ENCODE measurements at places on chromosomes 7 and 10.

- no peak for DNase-seq
Measured at GRCh38 chr10:93821051-93821772, 63.5 kb downstream of the LGI1 start.

DNA sequence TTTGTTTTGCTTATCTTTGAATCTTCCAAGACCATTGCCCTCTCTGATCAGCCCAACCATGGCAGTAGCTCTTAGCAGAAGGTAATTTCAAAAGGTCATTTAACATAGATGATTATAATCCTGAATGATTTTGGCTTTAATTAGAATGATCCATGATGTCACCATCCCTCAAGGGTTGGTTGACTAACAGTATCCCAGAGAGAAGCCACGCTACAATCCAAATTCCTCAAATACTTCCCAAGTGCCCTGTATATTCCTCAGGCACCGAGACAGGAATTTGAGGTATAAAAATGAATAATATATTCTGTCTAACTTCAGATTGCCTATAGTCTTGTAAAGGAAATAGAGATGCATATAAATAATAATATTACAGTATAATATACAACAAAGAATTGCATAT, 42.1 kb upstream of the TMEM196 start:
- DNase-seq = no peak

DNA sequence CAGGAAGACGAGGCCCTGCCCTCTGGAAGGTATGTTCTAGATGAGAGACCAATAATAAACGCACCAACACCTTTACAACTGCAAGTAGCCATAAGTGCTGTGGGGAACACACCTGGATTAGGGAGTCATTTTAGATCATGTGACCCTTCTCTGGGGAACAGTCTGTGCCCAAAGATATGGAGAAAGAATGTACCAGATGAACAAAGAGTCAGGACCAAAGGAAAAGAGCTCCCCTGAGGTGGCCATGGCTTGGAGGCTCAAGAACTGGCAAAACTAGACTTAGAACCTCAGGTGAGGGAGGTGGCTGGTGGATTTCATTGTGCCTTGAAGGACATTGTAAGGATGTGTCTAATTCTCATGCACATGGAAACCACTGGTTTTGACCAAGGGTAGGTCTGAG, 10.3 kb upstream of the EN2 start:
- DNase-seq = no peak

GRCh38 chr7:98211676-98212531, 665 bp downstream of the BHLHA15 start:
- no peak for DNase-seq

- DNase-seq = no peak
Measured at GRCh38 chr10:116164291-116164690, 108.7 kb downstream of the GFRA1 start.

GRCh38 chr7:158596309-158596708, 8.7 kb upstream of the PTPRN2 start:
- DNase-seq = no peak

GRCh38 chr10:93364966-93365365, 117.2 kb downstream of the MYOF start:
- DNase-seq = no peak

DNA sequence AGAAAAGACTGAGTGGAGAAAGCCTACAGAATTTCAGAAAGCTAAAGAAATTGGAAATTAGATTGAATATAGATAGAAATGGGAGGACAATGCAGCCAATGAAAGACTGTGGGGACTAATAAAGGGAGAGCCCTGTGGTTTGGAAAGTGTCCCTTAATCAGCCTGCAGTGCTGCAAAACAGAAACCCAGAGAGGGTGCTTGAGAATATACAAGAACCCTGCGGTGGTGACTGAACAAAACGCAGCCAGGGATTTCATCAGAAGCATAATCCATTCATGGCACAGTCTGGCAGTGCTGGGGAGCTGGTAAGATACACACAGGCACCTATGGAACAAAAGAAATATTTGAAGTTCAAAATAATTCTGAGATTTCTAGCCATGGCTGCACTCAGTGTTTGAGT, 19.1 kb downstream of the CEP41 start:
- no peak for DNase-seq

DNA sequence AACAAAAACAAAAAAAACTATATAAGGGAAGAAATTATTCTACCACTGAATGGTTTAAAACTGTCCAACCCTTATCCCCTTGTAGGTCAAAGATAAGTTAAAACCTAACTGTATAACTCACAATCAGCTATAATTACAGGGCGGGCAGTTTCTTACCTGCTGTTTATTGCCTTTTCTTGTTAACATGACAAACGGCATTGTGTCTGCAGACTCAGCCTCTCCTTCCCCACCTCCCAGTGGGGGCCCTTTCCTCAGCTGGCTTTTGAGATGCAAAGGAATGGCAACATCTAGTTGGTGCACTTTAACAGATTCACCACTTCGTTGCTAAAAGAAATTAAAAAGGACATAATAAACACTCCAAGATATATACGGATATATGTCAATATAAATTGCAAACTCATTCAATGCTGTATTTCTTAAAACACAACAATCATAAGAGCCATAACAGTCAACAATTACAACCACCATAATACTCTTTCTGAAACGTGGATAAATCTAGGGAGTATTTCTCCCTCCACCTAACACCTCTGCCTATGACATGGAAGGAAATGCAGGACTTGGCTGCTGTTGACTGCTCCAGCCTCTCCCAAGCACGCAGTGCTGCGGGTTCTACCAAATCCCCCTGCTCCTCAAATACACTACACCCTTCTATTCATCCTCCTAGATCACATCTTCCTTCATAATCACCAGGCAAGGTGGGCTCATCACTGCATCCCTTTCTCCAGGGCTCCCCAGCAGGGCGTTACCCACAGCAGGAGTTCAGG, 106.0 kb downstream of the UPF2 start:
- no peak for DNase-seq

DNA sequence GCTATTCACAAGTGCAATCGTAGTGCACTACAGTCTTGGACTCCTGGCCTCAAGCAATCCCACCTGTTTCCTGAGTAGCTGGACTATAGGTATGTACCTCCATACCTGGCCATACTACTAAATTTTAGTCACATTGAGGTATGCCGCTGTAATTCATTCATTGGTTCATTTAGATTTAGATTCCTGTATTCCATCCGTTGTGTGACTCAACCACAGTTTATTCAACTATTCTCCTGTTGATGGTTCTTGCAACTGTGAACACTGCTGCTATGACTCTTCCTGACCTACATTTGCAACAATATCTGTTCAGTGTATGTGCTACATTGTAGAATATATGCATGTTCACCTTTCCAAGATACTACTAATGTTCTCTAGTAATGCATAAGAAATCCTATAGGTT, 8.0 kb upstream of the ZCCHC24 start:
- no peak for DNase-seq

GRCh38 chr7:34497153-34497777, 160.8 kb upstream of the NPSR1 start:
- no peak for DNase-seq

DNA sequence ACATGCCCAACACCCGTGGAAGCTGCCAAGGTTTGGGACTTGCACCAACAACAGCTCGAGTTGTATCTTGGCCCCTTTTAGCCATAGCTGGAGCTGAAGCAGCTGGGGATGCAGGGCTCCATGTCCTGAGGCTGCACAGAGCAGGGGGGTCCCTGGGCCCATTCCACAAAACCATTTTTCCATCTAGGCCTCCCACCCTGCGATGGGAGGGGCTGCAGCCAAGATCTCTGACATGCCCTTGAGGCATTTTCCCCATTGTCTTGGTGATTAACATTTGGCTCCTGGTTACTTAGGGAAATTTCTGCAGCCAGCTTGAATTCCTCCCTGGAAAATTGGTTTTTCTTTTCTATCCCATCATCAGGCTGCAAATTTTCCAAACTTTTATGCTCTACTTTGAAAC, 637.8 kb upstream of the VSTM2A start:
- no peak for DNase-seq

DNA sequence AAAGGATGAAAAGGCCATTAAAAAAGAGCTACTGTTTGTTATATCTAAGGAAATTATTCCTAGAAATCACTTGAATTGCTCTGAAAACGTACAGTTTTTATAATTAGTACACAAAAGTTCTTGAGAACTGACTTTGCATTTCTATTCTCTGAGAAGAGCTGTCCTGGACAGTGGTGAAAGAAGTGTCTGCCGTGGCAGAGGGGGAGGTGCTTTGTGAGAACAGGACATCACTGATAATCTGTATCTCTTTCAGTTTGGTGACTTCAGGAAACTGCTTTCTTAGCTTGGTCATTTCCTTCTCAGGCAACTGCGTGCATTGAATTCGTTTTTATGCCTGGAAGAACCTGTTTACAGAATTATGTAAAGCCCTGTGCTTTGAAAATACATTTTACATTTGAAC, 52.1 kb downstream of the POLL start:
- DNase-seq = no peak

GRCh38 chr10:98528166-98528804, 81.5 kb upstream of the HPS1 start:
- DNase-seq = peak; percentile 10

GRCh38 chr7:144019457-144019856, 19.3 kb downstream of the OR6B1 start:
- DNase-seq = no peak

GRCh38 chr7:120831260-120831659, 26.7 kb downstream of the TSPAN12 start:
- no peak for DNase-seq

GRCh38 chr10:73838827-73839226, 27.4 kb upstream of the NDST2 start:
- DNase-seq = no peak

DNA sequence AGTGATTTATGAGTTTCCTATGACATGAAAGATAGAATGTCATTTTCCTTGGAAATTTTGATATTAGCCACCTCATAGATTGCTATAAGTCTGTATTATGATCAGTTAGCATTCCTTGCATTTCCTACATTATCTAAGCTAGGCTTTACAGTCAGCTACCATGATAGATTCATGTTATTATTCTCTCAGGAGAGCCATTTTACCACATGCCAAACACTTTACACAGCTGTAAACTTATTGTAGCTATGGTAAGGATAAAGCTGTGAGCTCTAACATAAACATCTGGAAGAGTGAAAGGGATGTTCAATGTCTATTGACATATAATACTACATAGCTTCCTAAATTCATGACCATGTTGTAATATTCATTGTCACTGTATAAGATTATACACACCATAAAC, 608.0 kb downstream of the PHTF2 start:
- no peak for DNase-seq

DNA sequence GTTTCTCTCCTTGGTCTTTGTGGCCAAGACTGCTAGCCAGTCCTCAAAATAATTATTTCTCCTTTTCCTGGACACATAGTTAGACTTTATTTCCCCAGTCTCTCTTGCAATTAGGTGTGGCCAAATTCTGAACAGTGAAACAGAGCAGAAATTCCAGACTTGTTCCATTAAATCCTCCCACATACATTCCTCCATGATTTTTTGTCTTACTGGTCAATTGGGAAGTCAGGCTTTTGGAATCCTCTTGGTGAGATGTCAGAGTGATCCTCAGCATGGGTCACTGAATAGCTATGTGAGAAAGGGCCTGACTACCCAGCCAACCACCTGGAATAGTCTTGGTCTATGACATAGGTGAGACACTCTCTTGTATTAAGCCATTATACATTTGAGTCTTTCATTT, 164.2 kb downstream of the DGKI start:
- DNase-seq = no peak

GRCh38 chr10:14588084-14588937, 186.4 kb downstream of the FAM107B start:
- DNase-seq = peak; percentile 98

DNA sequence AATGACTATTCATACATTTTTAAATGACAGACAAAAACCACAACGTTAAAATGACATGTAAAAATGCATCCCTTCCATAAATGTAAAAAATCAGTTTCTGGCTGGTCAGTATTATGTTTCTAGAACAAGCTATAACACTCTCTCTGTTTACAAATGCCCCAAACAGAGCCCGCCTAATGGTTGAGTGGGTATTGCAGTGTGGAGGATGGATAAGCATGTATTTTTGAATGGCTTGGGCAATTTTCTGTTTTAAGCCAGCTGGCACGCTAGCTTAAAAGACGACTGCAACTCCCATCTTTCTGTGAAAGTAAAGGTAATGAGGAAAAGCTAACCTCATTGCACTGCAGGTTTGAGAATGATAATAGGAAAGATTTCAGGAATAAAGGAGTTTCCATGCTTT, 430.7 kb downstream of the PARD3 start:
- no peak for DNase-seq

GRCh38 chr10:486206-486605, 203.3 kb downstream of the DIP2C start:
- DNase-seq = no peak

DNA sequence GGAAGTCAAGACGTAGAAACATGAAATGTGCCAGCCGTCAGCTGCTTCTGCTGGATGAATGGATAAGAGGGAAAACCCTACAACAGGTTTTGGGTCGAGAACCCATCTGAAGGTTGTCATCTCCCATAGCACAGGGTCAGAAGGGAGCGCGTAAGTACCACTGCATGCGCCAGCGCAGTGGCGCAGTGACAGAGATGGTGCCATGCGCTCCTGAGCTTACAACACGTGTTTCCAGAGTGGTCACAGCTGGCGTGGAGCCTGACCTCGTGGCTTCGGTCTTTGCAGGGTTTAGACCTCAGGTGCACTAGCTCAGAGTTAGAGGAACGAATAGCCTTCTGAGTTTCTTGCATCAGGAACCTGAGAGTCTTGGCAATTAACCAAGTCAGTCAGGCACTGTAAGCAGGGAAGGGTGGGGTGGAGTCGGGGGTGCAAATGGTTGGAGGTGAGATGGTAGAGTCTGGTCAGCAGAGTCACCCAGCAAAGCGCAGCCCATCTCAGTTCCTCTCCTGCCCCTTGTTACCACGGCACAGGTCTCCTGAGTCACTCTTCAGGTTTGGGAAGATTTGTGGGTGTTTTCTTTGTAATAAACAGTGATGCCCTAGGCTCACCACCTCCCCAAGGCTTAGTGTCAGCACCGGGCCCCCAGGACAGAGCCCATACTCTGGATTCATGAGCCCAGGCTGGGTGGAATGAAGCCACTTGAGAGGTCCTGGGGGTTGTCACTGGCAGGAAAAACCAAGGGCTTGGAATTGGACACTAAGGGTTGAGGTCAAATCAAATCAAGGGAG, 84.1 kb upstream of the PPIF start:
- no peak for DNase-seq

GRCh38 chr7:117706210-117706609, 167.0 kb downstream of the CTTNBP2 start:
- no peak for DNase-seq

DNA sequence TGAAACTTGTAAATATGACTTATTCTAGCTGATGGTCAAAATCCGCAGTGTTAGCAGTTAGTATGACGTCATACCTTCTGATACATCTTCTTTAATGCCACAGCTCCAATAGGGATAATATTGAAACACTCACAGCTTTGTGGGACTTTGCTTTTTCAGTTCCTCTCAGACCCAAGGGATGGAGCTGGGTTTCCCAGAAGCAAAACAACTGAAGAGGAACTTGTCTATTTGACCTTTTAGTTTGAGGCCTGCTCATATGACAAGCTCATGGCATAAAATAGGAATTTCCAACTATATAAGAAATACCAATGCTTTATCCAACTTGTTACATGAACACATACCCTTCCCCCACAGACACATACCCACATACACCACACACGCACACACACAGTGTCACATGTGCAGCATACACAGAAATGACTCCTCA, 31.6 kb upstream of the C10orf67 start:
- no peak for DNase-seq

- DNase-seq = no peak
Measured at GRCh38 chr10:132209130-132209529, 22.4 kb downstream of the DPYSL4 start.

Data from HFF-Myc (cell line).